ENCODE measurements at places on chromosomes 11 and 22. TPM values are rescaled to one million over a fixed set of nuclear protein-coding genes. Genes with fewer than 3 reads are reported as not detected.

The MRE11 gene
- total RNA-seq, result 43.8 TPM

- H3K4me3 ChIP-seq, result no peak overlapping the region
- H3K36me3 ChIP-seq, result peaks cover 8% of the 10 kb centered on the region
- peaks cover 6% of the 10 kb centered on the region for H3K4me1 ChIP-seq
- H3K27ac ChIP-seq, result peak overlapping the region; percentile 51
- no peaks in the 10 kb centered on the region for H3K27me3 ChIP-seq
Measured at GRCh38 chr11:113840932-113841664, 34.3 kb downstream of the USP28 start.

GRCh38 chr11:110787680-110788079 is 75.4 kb upstream of the ARHGAP20 start:
- H3K27me3 ChIP-seq, result no peaks in the 10 kb centered on the region
- H3K4me1 ChIP-seq, result no peaks in the 10 kb centered on the region
- H3K36me3 ChIP-seq, result no peaks in the 10 kb centered on the region
- H3K27ac ChIP-seq, result no peak overlapping the region
- DNase-seq, result no peak
- no peak overlapping the region for H3K4me3 ChIP-seq

- no peaks in the 10 kb centered on the region for H3K27me3 ChIP-seq
- H3K27ac ChIP-seq, result no peak overlapping the region
- H3K4me1 ChIP-seq, result no peaks in the 10 kb centered on the region
- no peaks in the 10 kb centered on the region for H3K36me3 ChIP-seq
- no peak overlapping the region for H3K4me3 ChIP-seq
Measured at GRCh38 chr11:133467686-133468085, 64.6 kb downstream of the OPCML start.

DNA sequence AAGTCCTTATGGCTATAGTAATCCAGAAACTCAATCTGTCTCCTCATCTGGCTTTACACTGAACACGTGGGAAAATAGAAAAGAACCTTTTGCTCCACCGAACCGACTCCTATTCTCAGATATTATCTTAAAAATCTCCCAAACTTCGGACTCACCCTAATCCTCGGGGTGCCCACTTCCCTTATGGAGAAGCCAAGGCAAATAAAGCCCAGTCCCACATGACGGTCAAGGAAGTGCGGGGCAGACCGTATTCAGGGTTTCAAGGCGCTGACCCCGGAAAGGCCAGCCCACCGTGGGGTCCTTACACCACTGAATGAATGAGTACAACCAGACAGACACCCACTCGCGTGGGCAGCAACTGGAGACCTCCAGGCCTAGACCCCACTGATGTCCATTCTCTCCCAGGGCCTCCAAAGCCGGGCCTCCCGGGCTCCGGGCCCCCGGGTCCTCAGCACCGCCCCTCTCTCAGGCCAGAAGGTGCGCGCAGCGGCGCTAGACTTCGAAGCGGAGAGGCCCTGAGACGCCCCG is 489 bp downstream of the NUP98 start:
- H3K4me1 ChIP-seq, result peaks cover 63% of the 10 kb centered on the region
- peak overlapping the region; percentile 99 for H3K27ac ChIP-seq
- H3K27me3 ChIP-seq, result no peaks in the 10 kb centered on the region

DNA sequence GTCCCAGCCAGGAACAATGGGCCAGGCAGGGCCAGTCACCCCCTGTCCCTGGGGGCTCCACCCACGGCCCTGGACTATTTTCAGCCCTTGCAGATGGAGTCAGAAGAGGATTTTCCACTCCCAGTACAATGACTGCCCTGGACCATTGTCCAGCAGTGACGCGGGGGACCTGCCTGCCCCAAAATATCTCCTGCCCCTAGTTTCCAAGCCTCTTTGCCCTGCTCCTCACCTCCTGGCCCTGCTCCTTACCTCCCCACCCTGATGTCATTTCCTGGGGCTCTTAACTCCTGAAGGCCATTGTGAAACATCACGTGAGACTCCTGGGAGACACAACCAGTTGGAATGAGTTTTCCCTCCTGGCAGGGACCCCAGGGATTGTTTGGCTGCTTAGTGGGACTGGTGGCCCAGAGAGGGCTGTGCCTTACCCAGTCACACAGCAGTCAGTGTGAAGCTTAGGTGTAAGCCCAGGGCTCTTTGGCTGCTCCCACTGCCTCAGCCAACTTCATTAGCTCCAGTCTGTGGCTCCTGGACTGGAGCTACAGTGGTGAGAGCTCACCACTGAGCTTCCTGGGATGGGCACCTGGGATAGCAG is 22.2 kb downstream of the P2RY2 start:
- no peaks in the 10 kb centered on the region for H3K36me3 ChIP-seq
- H3K4me1 ChIP-seq, result no peaks in the 10 kb centered on the region
- H3K27me3 ChIP-seq, result no peaks in the 10 kb centered on the region
- no peak overlapping the region for H3K27ac ChIP-seq
- DNase-seq, result no peak

GRCh38 chr22:38313384-38313955 is 3.8 kb downstream of the CSNK1E start:
- H3K4me3 ChIP-seq, result peak overlapping the region; percentile 90
- no peak for DNase-seq
- H3K36me3 ChIP-seq, result no peaks in the 10 kb centered on the region
- H3K27ac ChIP-seq, result peak overlapping the region; percentile 79
- no peaks in the 10 kb centered on the region for H3K27me3 ChIP-seq
- H3K4me1 ChIP-seq, result peaks cover 61% of the 10 kb centered on the region

DNA sequence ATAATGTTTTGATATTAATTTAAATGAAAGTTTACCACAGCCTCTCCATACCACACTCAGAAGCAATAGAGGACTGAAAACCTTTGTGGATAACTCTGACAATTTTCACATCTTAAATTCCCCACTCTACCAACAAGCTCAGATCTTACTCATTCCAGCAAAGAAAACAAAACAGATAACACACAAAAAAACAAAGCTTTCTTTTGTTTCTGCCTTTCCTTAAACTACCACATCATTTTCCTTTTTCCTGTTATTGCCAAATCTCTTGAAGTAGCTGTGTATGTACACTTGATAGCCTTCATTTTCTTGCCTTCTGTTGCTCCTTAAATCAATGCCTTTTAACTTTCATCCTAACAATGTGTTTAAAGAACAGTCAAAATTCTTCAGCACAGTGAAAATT is 484.9 kb downstream of the NTM start:
- DNase-seq, result no peak
- H3K27ac ChIP-seq, result no peak overlapping the region
- no peaks in the 10 kb centered on the region for H3K36me3 ChIP-seq
- H3K4me1 ChIP-seq, result no peaks in the 10 kb centered on the region
- H3K27me3 ChIP-seq, result no peaks in the 10 kb centered on the region

- DNase-seq, result peak; percentile 13
- H3K4me3 ChIP-seq, result no peak overlapping the region
- peaks cover 57% of the 10 kb centered on the region for H3K4me1 ChIP-seq
- no peaks in the 10 kb centered on the region for H3K36me3 ChIP-seq
- H3K27me3 ChIP-seq, result no peaks in the 10 kb centered on the region
Measured at GRCh38 chr11:119262668-119263351, 54.1 kb downstream of the MCAM start.

GRCh38 chr22:27262361-27262760 is 539.2 kb downstream of the MN1 start:
- no peaks in the 10 kb centered on the region for H3K36me3 ChIP-seq
- no peak overlapping the region for H3K27ac ChIP-seq
- H3K27me3 ChIP-seq, result no peaks in the 10 kb centered on the region

DNA sequence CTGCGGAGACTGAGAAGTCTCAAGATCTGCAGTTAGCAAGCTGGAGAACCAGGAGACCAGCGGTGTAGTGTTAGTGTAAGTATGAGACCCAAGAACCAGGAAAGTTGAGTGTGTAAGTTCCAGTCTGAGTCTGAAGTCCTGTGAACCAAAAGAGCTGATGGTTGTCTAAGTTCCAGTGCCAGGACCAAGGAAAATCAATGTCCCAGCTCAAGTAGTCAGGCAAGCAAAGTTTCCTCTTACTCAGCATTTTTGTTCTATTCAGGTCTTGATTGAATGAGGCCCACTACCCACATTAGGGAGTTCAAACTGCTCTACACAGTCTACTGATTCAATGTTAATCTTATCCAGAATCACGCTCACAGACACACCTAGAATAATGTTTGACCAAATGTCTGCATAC is 11.0 kb downstream of the USP28 start:
- no peaks in the 10 kb centered on the region for H3K27me3 ChIP-seq
- peaks cover 2% of the 10 kb centered on the region for H3K36me3 ChIP-seq
- no peak for DNase-seq
- H3K27ac ChIP-seq, result no peak overlapping the region
- no peak overlapping the region for H3K4me3 ChIP-seq

GRCh38 chr11:126268361-126268707 is 361 bp downstream of the SRPRA start:
- peak overlapping the region; percentile 97 for H3K4me3 ChIP-seq
- H3K27ac ChIP-seq, result peak overlapping the region; percentile 100
- peaks cover 13% of the 10 kb centered on the region for H3K36me3 ChIP-seq
- H3K4me1 ChIP-seq, result peaks cover 53% of the 10 kb centered on the region
- no peak for DNase-seq

The ADM2 gene
- 25.5 TPM for total RNA-seq

DNA sequence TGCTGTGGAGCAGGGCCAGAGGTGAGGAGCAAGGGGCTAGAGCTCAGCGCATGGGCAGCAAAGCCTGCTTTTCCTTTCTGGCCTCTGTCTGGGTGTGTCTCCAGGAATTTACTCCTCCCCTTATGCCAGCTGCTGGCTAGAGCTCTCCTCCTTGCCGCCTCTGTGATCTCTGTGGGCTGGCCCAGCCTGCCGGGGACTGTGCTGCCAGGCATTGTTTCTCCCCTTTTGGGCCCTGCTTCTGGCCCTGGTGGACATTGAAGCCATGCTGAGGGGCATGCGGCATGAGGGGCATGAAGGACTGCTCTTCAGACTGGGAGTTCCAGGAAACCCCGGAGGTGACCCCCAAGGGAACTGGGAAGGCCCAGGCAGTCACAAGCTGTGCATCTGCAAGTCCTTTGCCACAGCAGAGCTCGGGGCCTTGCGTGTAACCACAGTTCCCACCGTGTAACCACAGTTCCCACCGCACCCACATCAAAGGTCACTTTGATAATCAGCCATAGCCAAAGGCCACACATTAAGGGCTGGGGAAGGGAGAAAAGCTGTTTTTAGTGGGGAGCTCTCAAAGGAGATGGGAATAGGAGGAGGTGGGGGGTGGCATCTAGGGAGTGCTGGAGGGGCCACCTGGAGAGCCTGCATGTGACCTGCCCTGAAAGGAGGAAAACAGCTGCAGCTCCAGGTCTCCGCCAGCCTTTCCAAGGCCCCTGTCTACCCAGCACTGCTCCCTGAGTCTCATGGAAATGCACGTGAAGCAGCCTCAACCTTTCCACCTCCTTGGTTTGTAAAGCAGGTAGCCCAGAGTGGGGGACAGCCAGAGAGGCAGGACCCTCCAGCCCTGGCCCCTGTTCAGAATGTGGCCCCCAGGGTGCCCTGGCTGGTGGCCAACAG is 62.3 kb downstream of the PPFIBP2 start:
- peaks cover 39% of the 10 kb centered on the region for H3K27me3 ChIP-seq
- no peak overlapping the region for H3K27ac ChIP-seq
- H3K36me3 ChIP-seq, result no peaks in the 10 kb centered on the region
- peak; percentile 33 for DNase-seq
- H3K4me1 ChIP-seq, result peaks cover 40% of the 10 kb centered on the region

GRCh38 chr11:10696468-10697322 is 3.1 kb upstream of the IRAG1 start:
- H3K4me3 ChIP-seq, result no peak overlapping the region
- DNase-seq, result no peak
- H3K36me3 ChIP-seq, result no peaks in the 10 kb centered on the region
- H3K27ac ChIP-seq, result no peak overlapping the region

DNA sequence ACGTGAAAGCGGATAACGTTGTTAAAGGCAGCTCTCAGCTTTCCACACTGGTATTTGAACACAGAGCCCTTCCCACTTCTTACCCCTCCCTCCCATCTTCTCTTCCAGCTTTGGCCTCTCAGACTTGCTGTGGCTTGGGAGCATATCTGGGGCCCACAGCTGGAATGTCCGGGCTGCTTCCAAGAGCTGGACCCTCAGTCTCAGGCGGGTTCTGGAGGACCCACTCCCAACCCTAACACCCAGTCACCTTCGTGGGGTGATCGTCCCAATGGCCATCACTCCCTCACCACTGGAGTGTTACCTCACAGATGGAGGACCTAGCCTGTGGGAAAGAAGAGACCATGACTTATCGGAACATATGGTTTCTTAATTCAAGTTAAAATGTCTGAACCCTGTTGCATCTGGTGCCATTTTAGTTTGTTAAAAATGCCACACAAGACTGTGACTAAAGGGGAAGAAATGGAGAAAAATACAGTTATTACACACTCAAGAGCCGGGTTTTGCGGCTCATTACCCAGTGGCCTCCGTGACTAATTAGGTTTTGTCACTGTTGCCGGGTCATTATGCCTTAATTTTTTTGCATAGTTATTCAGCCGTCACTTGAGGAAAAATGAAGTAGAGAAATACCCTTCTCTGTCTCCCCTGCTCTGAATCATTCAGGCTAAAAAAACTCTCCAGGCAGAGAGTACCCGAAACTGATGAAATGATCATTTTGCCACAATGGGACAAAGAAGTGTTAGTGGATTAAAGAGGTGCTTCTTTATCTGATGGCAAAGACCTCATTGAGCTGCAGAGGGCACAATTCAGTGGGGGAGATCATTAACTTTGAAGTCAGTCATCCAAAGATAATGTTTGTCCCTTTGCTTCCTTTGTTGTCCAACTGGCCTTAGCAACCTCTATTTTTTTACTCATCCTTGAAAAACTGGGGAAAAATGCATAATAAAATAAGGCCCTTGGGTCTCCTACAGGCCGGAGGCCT is 87.2 kb upstream of the HTATIP2 start:
- H3K27me3 ChIP-seq, result peaks cover 19% of the 10 kb centered on the region
- no peaks in the 10 kb centered on the region for H3K36me3 ChIP-seq
- DNase-seq, result no peak
- H3K27ac ChIP-seq, result no peak overlapping the region

GRCh38 chr11:112826026-112826425 is 135.2 kb upstream of the NCAM1 start:
- no peak overlapping the region for H3K4me3 ChIP-seq
- no peaks in the 10 kb centered on the region for H3K27me3 ChIP-seq
- no peaks in the 10 kb centered on the region for H3K36me3 ChIP-seq
- DNase-seq, result no peak
- H3K4me1 ChIP-seq, result no peaks in the 10 kb centered on the region

GRCh38 chr22:38872831-38873248 is 824 bp upstream of the CBX6 start:
- H3K27me3 ChIP-seq, result peaks cover 7% of the 10 kb centered on the region
- H3K27ac ChIP-seq, result peak overlapping the region; percentile 71
- peak; percentile 34 for DNase-seq
- H3K36me3 ChIP-seq, result peaks cover 6% of the 10 kb centered on the region
- peak overlapping the region; percentile 98 for H3K4me3 ChIP-seq
- peaks cover 70% of the 10 kb centered on the region for H3K4me1 ChIP-seq

GRCh38 chr11:94533696-94534630 is 9.8 kb upstream of the FUT4 start:
- no peak overlapping the region for H3K27ac ChIP-seq
- no peaks in the 10 kb centered on the region for H3K36me3 ChIP-seq
- peaks cover 7% of the 10 kb centered on the region for H3K27me3 ChIP-seq
- H3K4me3 ChIP-seq, result no peak overlapping the region
- DNase-seq, result no peak

The MYEOV gene
- total RNA-seq, result 0.67 TPM

The OMP gene
- not detected for total RNA-seq

The DTX4 gene
- total RNA-seq, result not detected

The ART5 gene
- total RNA-seq, result not detected

- no peaks in the 10 kb centered on the region for H3K36me3 ChIP-seq
- H3K27me3 ChIP-seq, result peaks cover 11% of the 10 kb centered on the region
- no peak overlapping the region for H3K4me3 ChIP-seq
Measured at GRCh38 chr22:22881116-22882000, 6.3 kb upstream of the IGLL5 start.

The OR8D4 gene
- total RNA-seq, result not detected

The MYO18B gene
- 2.8 TPM for total RNA-seq

The TEX12 gene
- 0.32 TPM for total RNA-seq

GRCh38 chr11:67400942-67401494 is 640 bp downstream of the PPP1CA start:
- no peaks in the 10 kb centered on the region for H3K27me3 ChIP-seq
- DNase-seq, result no peak
- peaks cover 68% of the 10 kb centered on the region for H3K4me1 ChIP-seq
- H3K36me3 ChIP-seq, result peaks cover 9% of the 10 kb centered on the region

The LYVE1 gene
- not detected for total RNA-seq

Measured in activated T-cell treated with anti-CD3 and anti-CD28 coated beads, Interleukin-2, amount 50 U/mL, for 72 hours (primary cell).